Fibroblast of villous mesenchyme (primary cell): ENCODE measurements at places on chromosomes 1 and 21. TPM values are rescaled to one million over a fixed set of nuclear protein-coding genes. Genes with fewer than 3 reads are reported as not detected.

Gene DNM3
- 1.9 and 2.2 TPM in 2 replicates for total RNA-seq

Gene ERRFI1
- 34.8 and 70.4 TPM in 2 replicates for total RNA-seq

Gene ATP1A4
- not detected in 2 replicates for total RNA-seq

Gene RGS7
- under 0.01 and 0.43 TPM in 2 replicates for total RNA-seq

Gene NFASC
- 1.7 and 1.9 TPM in 2 replicates for total RNA-seq

Gene HEYL
- under 0.01 and 0.32 TPM in 2 replicates for total RNA-seq

Gene NHLH1
- total RNA-seq: under 0.01 TPM in 1 of 2 replicates, not detected in the other
